NCI-H526 (cell line): ENCODE measurements at places on chromosomes 13 and 19.
A peak's percentile ranks its signal among the peaks of the same experiment; 100 is the strongest.

- no peak for DNase-seq
Observed at GRCh38 chr13:84430446-84430845, 548.2 kb upstream of the SLITRK1 start.

- no peak for DNase-seq
Observed at GRCh38 chr13:45683701-45684100, 18.4 kb upstream of the CBY2 start.

DNA sequence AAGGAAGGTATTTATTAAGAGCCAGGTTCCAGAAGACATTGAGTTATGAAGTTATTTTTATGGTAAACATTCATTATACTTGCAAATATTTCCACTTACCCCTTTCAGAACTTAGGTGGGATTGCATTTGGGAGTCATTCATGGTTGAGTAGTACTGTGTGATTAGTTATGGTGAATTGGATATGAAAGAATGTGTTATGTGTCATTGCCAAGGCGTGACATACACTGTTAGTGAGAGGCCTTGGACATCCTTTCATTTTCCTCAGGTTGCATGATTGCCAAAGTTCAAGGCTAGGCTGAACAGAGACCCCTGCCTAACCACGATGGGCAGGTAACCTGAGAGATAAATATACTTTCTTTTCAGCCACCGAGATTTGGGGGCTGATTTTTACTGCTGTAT, 40.9 kb upstream of the MYO16 start:
- DNase-seq: no peak

- peak; percentile 57 for DNase-seq
Observed at GRCh38 chr13:110680852-110681251, 25.1 kb downstream of the CARS2 start.

- DNase-seq: no peak
Observed at GRCh38 chr13:95195146-95195545, 106.1 kb downstream of the ABCC4 start.

DNA sequence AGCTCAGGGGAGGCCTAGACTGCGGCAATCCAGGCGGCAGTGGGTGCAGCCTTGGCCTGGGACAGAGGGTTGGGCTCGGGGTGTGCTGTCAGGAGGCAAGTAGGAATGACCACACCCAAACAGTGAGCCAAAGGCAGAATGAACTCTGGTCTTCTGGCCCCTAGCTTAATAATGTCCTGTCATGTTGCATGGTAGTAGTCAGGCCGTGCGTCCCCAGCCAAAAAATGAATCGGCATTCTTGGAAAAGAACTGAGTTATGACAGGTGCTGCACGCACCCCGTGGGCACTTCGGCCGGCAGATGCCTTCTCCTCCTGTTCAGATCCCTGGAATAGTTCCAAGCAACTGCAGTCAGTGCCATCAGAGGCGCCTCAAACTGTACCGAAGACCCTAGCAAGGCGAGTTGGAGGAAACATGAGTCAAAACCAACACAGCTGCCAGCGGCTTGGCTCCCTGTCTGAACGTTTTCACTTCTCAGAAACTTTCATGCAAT, 55.9 kb downstream of the ATP7B start:
- no peak for DNase-seq

DNA sequence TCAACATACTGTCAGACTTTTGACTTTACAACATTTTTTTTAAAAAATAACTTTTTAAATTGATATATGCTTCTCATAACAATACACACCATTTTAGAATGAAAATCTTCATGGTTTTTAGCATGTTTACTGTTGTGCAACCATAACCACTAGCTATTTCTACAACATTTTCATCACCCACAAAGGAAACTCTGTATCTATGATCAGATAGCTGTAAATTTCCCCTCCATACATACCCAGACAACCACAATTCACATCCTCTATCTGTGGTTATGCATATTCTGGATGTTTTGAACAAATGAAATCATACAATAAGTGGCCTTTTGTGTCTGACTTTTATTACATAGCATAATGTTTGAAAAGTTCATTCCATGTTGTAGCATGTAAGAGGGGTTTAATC, 1666.0 kb downstream of the EFNB2 start:
- DNase-seq: no peak

DNA sequence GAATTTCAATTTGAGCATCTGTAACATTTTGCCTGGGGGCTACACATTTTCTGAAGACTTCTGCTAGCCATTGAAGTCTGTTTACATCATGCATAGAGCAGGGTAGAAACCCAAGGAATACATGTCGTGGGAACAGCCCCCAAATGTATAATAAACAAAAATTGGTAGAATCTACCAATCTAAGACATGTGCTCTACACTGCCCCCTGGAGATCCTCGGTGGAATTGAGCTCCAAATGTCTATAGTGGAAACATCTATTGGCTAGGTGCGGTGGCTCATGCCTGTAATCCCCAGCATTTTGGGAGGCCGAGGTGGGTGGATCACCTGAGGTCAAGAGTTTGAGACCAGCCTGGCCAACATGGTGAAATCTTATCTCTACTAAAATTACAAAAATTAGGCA, 57.3 kb downstream of the MBD3L2B start:
- no peak for DNase-seq

- no peak for DNase-seq
Observed at GRCh38 chr19:5691822-5692722, 2.0 kb downstream of the RPL36 start.

GRCh38 chr13:50123862-50124535, 108.8 kb downstream of the KCNRG start:
- DNase-seq: peak; percentile 94

DNA sequence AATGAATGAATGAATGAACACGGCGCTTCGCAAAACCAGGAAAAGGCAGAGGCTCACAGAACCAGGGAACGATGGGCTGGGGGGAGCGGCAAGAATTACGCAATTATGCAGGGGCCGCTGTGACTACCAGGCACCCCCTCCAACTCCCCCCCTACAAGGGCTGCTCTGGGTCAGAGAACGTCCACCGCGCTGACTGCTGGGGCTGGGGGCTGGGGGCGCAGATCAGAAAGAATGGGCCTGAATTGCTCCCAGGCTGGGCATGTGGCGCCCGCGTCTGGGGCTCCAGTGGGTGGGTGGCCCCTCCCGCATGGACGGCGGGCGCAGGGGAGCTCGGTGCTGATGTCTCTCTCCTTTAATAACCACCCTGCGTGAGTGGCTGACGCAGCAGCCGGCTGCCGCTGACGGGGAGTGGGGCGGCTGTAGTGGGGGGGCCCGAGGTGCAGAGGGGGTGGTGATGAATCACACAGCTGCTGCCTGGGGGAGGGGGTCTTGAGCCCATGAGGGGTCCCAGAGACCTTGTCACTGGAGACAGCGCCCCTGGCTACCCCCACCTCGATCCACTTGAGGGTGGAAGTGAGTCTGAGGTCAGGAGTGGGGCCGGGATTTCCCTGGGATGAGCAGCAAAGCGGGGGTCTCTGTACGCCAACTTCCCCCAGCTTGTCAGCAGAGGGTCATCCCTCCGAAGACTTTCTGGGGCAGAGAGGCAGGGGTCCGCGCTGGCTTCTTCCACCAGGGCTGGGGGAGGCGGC, 1.5 kb upstream of the CIRBP start:
- no peak for DNase-seq

DNA sequence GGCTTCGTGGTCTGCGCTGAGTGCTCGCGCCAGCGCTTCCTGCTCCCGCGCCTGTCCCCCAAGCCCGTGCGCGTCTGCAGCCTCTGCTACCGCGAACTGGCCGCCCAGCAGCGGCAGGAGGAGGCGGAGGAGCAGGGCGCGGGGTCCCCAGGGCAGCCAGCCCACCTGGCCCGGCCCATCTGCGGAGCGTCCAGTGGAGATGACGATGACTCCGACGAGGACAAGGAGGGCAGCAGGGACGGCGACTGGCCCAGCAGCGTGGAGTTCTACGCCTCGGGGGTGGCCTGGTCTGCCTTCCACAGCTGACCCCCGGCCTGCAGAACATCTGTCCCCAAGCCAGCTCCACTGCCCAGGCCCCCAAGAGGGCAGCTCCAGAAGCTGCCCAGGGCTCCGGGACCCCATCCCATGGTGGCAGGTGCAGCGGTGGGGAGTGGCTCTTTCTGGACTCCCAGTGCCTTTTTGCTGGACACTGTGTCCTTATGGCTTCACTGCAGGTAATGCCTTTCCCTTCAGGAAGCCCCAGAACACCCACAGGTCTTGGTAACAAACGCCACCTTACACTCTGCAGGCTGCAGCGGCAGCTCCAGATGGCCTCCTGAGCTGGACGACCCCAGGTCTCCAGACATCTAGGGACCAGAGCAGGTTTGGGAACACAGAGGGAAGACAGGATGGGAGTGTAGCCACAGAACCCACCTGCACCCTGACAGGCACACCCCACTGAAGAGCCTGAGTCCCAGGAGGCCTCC, 9.3 kb downstream of the PLEKHF1 start:
- no peak for DNase-seq

- DNase-seq: no peak
Observed at GRCh38 chr13:20685092-20685491, 18.4 kb upstream of the IL17D start.

DNA sequence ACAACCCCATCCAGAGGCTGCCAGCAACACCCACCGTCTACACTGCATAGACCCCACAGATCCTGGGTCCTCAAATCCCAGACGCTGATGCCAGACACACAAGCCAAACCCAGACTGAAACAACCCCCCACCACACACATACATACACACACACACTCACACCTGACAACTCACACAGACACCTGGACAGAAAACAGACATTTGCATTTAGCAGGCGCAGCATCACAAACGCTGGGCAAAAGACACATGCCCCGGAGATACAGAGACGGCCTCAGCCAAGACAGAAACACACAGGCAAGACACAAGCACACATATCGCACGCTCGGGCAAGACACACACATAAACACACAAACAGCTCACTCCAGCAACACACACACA, 1.3 kb downstream of the BBC3 start:
- peak; percentile 19 for DNase-seq

DNA sequence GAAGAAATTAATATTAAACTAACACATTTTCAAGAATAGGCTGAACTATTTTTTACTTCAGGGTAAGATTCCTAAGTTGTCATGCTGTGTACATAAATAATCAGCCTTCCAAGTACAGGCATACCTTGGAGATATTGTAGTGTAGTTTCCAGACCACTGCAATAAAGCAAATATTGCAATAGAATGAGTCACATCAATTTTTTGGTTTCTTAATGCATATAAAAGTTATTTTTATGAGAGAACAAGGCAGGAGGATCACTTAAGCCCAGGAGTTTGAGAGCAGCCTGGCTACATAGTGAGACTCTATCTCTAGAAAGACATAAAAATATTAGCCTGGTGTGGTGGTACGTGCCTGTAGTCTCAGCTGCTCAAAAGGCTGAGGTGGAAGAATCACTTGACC, 511.5 kb downstream of the UQCRFS1 start:
- DNase-seq: no peak

- no peak for DNase-seq
Observed at GRCh38 chr13:90773681-90774080, 573.8 kb upstream of the MIR17HG start.

GRCh38 chr13:72062566-72062965, 195.6 kb upstream of the DACH1 start:
- peak; percentile 21 for DNase-seq

DNA sequence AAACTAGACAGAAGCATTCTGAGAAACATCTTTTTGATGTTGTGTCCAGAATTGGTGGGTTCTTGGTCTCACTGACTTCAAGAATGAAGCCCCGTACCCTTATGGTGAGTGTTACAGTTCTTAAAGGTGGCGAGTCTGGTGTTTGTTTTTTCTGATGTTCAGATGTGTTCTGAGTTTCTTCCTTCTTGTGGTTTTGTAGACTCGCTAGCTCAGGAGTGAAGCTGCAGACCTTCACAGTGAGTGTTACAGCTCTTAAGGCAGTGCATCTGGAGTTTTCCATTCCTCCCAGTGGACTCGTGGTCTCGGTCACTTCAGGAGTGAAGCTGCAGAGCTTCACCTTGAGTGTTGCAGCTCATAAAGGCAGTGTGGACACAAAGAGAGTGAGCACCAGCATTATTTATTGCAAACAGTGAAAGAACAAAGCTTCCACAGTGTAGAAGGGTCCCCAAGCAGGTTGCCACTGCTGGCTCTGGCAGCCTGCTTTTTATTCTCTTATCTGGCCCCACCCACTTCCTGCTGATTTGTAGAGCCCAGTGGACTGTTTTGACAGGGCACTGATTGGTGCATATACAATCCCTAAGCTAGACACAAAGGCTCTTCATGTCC, 1820.8 kb downstream of the UQCRFS1 start:
- DNase-seq: no peak

GRCh38 chr13:31385540-31385939, 185.8 kb downstream of the B3GLCT start:
- peak; percentile 34 for DNase-seq
